Activated CD4-positive, alpha-beta T cell treated with anti-CD3 and anti-CD28 coated beads, Interleukin-2, amount 10 ng/mL, durations not matched to agents 7 days and 5 days (primary cell): ENCODE measurements at places on chromosomes 11 and 22. TPM values are rescaled to one million over a fixed set of nuclear protein-coding genes. Genes with fewer than 3 reads are reported as not detected.

The SLC25A17 gene
- total RNA-seq = 17.6 TPM

The UCP3 gene
- 3.2 TPM for total RNA-seq

The ALG8 gene
- 70.3 TPM for total RNA-seq

The SLC29A2 gene
- total RNA-seq = 8.3 TPM

The SCT gene
- total RNA-seq = not detected

The RIC3 gene
- 20.1 TPM for total RNA-seq

The RAB36 gene
- total RNA-seq = 0.31 TPM

The RTN3 gene
- 72.7 TPM for total RNA-seq

The MRGPRF gene
- total RNA-seq = not detected

The MS4A13 gene
- total RNA-seq = not detected

The PLXNB2 gene
- total RNA-seq = 11.1 TPM

The BIK gene
- total RNA-seq = 1.4 TPM

The PATE2 gene
- total RNA-seq = not detected
